ENCODE measurements at places on chromosomes 3 and 15.

- no peak for DNase-seq
Measured at GRCh38 chr3:122443090-122443489, 27.2 kb upstream of the WDR5B start.

DNA sequence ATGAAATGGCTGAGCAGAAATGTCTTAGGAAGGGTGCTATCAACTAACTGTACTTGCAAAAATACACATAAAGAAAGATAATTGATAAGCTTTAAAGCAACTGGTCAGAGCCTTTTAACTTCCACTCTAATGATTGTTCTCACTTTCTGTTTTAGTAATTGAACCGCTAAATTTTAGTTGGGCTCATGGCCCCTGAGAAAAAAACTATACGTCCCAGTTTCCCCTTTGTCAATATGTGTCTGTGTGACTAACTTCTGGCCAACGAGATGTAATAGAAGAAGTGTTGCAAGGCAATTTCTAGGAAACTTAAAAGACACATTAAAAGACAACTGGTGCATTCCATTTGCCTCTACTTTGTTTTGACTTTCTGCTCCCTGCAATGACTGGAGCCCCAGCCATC is 223.9 kb downstream of the NR1D2 start:
- DNase-seq: no peak

GRCh38 chr3:25527801-25528200 is 99.7 kb downstream of the RARB start:
- no peak for DNase-seq

DNA sequence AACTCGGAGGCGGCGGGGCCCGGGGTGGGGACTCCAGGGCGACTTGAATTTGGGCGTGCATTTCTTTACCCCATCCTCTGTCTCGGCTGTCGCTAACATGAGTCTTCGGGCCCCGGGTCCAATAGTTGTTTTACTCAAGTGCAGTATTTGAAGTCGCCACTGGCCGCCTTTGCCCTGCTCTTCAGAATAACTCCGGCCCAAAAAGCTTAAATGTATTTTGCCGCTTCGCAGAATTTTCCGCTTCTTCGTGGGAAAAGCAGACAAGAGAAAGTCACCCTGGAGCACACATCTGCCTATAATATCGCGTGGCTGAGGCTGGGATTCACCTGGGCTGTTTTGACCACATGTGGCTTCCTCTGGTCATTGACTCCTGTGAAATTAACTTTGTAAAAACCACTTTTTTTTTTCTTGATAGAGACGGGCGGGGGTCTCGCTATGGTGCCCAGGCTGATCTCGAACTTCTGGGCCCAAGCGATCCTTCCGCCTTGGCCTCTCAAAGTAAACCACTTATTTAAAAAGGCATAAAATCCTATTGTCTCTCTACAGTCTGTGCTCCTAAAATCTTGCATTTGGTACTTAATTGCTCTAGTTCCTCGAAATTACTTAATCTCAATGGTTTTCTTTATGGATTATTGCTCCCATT is 676 bp downstream of the CNOT10 start:
- no peak for DNase-seq

DNA sequence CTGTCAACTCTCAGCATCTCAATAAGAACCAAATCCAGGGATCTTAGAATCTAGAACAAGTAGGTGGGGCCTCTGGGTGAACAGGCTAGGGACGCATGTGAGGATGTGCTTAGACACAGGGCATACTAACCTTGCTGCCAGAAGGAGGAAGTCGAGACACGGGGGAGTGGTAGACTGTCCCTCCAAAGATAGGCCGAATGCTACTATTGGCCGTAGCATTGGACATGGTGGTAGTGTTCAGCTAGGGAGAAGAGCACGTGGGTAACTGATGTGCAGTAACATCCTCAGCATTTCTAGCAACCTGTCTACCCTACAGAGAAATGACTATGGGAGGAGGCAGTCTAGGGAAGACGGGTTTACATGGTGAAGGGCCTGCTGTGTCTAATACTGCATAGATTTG is 15.6 kb downstream of the RCCD1 start:
- DNase-seq: no peak

- DNase-seq: no peak
Measured at GRCh38 chr3:73950865-73951558, 326.3 kb upstream of the PDZRN3 start.

DNA sequence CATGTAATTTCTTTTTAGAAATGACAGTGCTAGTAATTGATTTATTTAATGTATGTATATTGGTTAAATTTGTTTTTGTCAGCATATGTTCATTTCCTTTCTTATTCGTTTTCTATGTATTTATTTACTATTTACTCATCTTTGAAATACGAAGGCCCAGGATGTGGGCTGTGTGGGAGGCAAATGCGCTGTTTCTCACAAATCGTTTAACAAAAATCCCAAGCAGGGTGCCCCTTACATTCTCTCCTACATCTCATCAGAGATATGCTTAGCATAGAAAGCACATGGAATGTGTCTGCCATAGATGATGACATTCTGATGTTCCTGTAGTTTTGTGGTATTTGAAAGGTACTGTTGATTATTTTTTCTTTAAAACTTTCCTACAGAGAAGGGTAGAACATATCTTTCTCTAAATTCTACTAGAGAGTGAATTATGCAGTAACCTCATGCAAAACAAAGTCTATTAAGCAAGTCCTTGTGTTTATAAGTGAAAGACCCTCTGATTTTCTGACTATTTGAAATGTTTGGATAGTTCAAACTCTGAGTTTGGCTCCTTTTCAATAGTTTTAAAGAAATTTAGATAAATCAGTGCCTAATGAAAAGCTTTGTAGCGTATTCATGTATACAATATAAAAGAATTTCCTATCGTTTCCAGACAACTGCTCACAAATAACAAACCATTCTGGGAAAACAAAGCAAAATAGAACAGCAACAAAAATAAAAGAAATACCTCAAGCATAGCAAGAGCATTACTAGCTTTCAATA is 111.1 kb upstream of the VGLL3 start:
- DNase-seq: no peak

- DNase-seq: no peak
Measured at GRCh38 chr3:101066711-101067129, 73.5 kb upstream of the ABI3BP start.

DNA sequence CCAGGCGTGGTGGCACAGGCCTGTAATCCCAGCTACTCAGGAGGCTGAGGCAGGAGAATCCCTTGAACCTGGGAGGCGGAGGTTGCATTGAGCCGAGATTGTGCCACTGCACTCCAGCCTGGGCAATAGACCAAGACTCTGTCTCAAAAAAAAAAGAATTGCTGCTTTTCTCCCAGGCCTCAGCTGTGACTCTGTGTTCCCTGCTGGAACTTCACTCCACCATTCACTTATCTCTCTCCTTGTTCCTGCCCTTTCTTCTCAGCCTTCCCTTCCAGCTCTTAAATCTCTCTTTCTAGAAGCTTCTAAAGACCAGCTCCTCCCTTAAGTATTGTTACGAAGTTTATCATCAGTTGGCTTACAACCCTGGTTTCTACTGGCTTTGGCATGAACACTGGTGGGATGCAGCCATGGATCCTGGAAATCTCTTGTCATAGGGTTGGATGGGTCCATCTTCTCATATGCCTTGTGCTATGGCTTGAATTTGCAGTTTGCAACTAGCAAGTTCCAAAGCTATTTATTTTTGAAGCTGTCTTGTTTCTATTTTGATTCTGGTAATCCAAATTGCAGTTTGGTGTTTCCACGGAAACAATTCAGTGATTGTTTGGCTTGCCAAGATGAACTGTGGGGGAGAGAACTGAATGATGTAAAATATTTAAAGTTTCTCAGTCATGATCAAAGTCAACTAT is 10.5 kb downstream of the C3orf62 start:
- no peak for DNase-seq

DNA sequence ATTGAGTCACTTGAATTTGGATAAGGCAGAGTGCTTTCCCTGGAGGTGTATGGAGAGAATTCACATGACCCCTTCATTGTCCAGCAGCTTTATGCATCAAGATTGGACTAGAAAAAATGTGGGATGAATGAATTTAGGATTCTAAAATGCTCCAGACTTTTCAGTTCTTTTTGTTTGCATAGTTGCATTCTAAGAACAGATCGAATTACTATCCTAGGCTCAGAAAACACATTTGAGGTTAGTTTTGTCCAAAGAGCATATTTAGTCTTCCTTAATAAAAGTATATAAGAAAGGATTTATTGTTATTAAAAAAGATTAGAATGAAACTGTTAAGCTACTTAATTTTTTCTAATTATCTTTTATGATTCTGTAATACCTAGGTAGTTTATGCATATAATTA is 127.4 kb downstream of the UBE2E2 start:
- DNase-seq: no peak

DNA sequence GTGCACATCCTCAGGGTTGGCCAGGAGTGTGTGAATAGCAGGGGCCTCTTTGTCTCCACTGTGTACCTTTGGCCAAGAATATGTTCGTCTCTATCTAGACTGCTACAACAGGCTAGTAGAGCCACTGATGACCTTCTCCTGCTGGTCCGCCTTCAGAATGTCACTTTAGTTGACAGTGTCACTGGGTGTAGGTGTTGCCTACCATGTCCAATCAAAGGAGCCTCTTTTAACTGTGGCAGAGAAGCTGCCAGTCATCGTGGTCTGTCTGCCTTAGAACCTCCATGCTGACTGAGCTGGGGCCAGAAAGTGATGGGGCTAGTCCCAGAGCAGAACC is 40.1 kb downstream of the OXSR1 start:
- DNase-seq: no peak

GRCh38 chr3:74500257-74500656 is 114.2 kb downstream of the CNTN3 start:
- no peak for DNase-seq

GRCh38 chr3:32180141-32180784 is 58.2 kb upstream of the CMTM8 start:
- no peak for DNase-seq

DNA sequence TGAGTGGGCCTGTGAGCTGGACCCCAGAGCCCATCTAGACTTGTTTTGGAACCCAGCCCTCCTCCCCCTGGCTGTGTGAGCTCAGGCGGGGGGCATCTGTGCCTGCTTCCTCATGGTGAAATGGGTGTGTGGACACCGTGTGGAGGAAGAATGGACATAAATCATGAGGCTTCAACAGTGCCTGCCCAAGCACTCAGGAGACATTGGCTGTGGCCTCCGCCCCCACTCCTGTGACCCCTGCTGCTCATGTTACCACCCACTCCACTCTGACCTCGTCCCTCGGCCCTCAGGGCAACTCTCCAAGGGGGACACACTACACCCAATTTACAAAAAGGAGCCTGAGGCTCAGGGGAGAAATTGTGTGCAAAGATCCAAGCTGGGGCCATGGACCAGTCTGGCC is 16.6 kb downstream of the TPRA1 start:
- no peak for DNase-seq

DNA sequence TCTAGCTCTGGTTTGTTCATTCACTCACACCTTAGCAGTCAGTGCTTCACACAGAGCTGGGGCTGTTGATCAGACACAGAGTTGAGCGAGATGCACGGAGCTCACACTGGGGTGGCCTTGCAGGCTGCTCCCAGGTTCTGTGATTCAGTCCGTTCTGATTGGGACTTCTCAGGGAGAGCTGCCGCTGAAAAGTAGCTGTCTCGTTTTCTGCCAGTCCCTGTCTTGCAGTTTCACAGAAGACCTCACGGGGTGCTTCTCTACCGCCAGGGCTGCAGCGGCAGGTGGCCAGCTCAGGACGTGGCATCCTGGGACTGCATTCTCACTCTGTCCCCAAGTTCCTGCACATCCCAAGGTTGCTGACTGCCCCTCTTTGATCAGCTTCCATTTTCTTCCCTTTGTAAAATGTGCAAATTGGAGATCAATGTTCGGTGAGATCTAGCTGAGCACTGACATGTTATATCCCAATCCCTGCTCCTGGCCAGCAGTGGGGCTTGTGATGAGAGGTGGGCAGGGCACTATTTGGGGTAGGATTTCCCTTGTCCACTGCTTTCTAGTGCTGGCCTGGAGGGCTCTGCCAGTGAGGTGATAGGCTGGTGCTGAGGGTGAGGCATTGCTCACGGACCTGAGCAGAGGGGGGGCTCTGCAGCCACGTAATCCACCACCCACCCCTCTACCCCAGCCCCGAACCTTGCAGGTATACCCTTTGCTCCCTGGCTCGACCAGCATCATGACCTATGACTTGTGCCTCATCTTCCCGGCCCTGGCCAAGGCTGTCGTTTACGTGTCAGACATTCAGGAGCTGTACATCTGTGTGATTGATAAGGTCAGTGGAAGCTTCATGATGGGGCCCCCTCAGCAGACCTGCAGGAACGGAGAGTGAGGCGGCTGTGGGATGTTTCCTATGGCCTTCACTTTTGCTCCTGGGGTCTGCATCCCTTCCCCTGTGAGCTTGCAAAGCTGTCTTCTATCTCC is 5.3 kb upstream of the TXNRD3 start:
- DNase-seq: no peak

DNA sequence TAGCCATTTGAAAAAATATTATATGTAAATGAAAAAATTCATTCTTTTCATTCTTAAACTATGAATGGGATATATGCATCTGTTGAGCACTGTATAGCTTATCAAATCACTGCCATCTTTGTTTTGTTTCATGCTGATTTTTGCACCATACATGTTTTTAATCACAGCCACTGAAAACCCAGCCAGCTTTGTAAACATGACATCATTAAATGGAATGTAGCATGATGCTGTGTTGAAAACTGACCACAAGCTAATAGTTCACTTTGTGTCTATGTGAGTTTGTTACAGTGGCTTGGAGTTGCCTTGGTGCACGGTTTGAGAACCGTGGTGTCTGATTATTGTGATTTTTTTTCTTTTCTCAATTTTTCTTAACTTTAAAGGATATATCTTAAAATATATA is 75.7 kb downstream of the GMPS start:
- no peak for DNase-seq

DNA sequence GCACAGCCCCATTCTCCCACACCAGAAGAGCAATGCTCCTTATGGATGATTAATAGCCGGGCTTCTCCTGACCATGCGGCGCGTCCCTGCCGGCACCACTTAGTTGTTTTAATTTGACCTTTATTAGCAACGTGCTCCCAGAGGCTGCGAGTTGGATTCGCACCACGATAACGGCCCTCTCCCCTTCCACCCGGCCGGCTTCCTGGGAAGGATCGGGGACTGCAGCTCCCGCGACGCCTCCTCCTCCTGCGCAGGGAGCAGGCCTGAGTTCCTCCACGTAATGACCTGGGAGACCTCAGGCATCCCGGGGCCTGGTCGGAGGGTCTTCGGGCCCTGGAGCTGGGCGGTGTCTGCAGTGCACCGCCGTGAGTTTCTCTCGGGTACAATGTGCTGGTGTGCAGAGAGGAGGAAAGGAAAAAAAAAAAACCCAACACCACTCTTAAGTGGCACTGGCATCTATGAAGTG is 243.3 kb upstream of the TOPAZ1 start:
- no peak for DNase-seq

DNA sequence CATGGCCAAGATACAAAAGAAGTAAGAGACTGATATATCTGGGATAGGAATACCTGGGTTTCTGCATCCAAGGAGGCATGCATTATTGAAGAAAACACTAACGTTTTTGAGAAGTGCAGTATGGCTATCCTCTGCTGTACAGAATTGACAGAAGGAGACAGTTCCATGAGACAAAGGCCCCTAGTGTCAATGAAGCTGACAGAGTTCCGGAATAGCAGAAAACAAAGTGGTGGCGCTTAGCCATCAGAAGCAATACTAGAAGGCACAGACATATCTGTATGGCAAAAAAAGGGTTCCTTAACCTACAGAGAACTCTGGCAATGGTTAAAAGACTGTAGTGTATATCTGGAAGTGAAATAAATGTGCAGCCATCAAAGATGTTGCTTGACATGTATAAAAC is 77.8 kb downstream of the VGLL3 start:
- no peak for DNase-seq

- no peak for DNase-seq
Measured at GRCh38 chr3:174931473-174932353, 72.6 kb downstream of the NAALADL2 start.

- no peak for DNase-seq
Measured at GRCh38 chr3:3353153-3353552, 173.7 kb upstream of the CRBN start.

GRCh38 chr3:83195243-83195642 is 1433.8 kb upstream of the GBE1 start:
- no peak for DNase-seq
